ENCODE measurements at places on chromosomes 5 and 9.

DNA sequence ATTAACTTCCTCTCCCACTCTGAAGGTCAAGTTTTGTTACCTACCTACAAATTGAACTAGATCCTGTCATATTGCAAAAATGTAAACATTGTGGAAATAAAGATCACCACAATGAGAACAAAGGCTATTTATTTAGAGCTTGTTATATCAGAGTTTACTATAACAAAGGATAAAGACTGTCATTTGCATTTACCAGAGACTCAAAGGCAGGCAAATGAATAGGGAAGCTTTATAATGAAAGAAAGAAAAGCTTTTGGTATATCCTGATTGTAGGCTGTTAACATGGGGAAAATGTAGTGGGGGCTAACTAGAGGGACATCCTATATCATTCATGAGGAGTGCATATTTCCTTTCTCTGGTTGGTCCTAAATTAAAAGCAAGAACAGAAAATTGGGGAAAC, 403.5 kb upstream of the TYRP1 start:
- no peak for DNase-seq

DNA sequence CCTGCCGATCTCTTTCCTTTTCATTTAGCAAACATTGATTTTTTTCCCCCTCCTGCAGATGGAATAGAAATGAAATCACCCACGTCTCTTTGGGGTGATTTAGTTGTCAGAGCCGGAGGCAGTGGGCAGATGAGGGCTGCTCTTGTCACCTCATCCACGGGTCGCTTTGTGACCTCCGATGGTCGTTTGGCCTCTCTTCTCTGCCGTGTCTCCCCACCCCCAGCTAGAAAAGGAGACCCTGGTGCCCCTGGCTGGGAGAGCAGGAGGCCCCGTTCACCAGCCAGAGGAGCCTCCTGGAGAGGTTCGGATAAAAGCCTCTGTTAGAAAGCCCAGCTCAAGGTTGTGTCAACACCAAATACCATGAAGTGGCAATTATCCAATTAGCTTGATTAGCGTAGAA, 21.6 kb upstream of the RXRA start:
- DNase-seq: no peak

GRCh38 chr9:128124873-128125579, 2.5 kb downstream of the PTGES2 start:
- no peak for DNase-seq

DNA sequence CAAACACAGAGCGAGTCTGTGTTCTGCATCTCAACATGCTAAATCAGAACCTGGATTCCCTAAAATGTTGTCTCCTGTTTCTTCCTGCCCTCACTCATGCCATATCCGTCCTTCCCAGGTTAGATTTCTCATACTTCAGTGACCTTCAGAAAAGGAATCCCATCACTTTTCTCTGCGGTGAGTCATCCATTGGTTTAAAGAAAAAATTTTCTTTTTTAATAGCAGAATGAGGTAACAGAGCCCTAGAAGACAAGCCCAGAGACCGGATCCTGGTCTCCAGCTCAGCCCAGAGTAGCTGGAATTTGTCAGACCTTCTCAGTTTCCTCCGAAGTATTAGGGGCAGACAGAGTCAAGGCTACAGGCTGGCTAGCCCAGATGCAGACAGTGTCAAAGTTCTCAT, 143.2 kb upstream of the DMRT1 start:
- no peak for DNase-seq

GRCh38 chr5:163162645-163163044, 274.8 kb upstream of the CCNG1 start:
- DNase-seq: no peak

DNA sequence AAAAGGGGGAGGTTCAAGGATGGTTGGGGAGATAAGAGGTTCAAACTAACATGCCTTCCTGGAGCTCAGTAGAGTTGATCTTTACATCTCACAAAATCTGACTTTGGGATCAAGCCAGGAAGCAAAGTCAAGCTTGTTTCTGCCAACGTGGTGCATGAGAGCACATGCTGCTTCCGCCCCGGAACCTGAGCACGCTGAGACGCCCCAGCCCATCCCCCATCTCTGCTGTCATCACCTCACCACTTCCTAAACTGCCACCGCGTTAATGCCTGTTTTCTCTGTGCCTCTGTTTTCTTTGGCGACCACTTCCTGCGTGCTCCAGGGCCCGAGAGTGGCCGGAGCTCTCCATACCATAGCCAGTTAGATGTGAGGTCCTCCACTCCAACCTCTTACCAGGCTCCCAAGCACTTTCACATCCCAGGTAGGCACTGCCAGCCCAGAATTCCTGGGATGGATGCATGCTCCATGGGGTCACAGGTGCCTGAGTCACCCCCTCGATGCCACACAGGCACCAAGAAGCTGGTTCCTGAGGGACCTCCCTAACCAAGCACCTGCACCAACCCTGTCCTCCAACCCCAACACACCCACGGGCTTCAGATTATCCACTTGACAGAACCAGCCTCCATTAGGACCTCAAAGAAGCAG, 31.2 kb upstream of the AFAP1L1 start:
- DNase-seq: no peak

DNA sequence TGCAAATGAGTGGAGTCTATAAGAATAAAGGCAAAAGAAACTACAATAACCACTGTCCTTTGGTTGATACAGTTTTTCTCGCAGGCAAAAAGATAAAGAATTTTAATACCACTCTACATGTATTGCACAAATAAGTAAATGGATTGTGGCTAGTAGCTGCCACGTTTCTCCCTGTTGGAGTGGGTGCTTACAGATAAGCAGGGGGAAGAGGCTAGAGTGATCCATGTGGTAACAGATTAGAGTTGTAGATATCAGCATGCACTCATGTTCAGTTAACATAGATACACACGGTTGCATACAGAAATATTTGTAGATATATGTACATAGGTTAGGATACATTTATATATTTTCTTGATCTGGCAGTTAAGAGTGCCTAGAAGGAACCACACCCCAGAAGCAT, 179.5 kb downstream of the ARHGEF28 start:
- no peak for DNase-seq

DNA sequence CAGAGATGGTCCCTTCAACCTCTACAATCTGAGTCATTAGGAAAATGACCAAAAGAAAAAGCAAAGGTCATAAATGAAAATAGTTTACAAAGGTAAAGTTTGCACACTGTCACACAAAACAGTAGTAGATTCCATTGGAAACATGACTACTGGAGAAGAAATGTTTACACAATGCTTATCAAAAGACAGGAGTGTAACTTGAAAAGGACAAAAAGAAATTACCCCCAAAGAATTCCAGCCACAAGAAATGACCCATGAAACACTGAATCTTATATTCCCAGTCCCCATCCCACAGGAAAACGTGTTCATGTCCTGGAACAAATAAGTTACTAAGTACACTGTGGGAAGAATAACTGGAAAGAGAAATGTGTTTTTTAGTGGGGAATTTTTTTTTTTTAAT, 385.1 kb downstream of the SEMA5A start:
- no peak for DNase-seq

DNA sequence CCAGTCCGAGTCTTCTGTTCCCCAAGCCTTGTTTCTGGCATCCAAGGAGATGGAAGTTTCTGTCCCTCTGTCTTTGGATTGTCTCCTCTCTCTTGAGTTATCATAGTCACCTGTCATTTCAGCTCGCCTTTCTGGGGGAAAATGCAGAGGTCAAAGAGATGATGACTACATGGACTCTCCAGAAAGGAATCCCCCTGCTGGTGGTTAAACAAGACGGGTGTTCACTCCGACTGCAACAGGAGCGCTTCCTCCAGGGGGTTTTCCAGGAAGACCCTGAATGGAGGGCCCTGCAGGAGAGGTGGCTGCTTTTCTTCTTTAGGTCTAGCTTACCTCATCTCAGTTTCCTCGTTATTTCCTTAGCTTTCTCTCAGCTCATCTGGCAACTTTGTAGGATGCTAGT, 25.1 kb downstream of the ERAP2 start:
- no peak for DNase-seq

DNA sequence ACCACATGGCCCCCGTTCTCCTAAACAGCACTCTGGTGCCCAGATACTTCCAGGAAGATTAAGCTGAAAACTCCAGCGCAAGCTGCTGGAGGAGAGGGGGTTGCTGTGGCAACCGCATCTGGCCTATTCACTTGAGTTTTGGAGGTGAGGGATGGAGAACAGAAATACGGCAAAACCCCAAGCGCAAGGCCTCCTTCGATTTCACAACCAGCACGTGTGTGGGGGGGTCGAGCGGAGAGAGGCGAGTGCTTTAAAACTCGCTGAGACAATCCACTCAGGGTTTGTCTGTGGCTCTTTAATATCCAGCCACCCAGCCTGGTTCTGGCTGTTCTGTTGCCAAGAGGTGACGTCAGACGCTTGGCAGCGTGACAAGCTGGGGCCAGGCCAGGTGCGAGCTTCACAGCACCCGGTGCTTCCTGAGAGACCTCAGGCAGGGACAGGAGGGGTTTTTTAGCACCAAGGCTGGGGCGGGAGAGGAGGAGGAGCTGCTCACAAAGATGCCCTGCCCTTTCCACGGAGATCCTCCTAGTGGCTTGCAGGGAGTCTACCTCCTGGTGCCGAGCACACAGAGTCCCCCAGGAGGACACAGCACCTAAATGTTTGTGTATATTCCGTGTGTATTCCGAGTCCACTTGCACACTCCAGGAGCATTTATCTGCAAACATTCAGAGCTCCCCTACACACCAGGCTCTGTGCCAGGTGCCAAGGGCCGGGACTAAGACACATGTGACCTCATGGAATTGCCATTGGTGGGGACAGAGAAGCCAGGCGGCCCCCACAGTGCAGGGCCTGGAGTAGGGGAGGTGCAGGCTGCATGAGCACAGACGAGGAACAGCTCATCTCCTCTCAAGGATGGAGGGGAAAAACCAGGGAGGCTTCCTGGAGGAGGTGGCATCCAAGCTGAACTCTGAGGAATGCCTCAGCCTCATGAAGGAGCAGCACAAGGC, 194.6 kb downstream of the OLFM1 start:
- DNase-seq: no peak

GRCh38 chr5:88666761-88667495, 216.1 kb downstream of the MEF2C start:
- DNase-seq: no peak

DNA sequence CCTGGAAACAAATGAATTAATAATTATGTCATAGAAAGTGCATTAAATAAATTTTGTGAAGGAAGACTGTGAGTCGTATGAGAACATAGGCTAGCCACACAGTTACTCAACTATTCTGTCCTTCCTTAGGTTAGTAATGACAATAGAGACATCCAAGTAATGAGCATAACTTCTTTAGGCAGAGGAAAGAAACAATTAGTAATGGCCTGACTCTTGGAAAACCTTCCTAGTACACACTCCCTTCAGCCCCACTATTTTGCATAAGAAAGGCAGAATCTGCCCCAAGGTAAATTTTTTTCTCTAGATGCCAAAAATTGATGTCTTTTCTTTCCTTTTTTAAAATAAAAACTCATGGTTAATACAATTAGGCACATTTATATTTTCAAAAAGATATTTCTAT, 1619.0 kb upstream of the WWC1 start:
- no peak for DNase-seq

- DNase-seq: no peak
Observed at GRCh38 chr5:175861337-175862130, 9.8 kb upstream of the CPLX2 start.

- no peak for DNase-seq
Observed at GRCh38 chr9:69496846-69497450, 171.9 kb downstream of the ENTREP1 start.

DNA sequence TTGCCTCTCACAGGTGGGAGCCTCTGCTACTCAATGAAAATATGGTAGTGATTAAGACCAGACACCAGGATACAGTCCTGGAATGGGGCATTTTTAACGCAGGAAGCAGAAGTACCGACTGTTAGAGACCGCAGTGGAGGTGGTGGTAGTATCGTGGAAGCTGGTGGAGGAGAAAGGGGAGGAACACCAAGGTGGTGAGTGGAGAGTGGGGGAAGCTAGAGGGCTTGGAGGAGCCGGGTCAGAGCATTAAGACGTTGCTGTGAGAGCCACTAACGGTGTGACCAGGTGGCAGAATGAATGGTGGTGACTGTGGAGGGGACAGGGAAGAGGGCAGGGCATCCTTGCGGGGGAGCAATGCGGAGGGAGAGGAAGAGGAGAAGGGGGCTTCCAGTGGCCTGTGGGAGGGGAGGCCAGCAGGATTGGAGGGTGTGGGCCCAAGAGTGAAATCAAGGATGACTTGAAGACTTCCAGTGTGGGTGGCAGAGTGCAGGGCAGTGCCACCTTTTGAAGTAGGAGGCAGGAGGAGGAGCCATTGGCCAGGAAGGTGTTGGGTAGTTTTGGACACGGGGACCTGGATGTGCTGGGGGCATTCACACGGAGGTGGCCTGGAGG, 1.6 kb upstream of the UBAC1 start:
- no peak for DNase-seq

- DNase-seq: no peak
Observed at GRCh38 chr5:54990841-54991258, 5.5 kb upstream of the ESM1 start.

- DNase-seq: no peak
Observed at GRCh38 chr9:87603854-87604490, 106.3 kb downstream of the DAPK1 start.

GRCh38 chr9:113566016-113566711, 102.6 kb downstream of the RGS3 start:
- DNase-seq: no peak

DNA sequence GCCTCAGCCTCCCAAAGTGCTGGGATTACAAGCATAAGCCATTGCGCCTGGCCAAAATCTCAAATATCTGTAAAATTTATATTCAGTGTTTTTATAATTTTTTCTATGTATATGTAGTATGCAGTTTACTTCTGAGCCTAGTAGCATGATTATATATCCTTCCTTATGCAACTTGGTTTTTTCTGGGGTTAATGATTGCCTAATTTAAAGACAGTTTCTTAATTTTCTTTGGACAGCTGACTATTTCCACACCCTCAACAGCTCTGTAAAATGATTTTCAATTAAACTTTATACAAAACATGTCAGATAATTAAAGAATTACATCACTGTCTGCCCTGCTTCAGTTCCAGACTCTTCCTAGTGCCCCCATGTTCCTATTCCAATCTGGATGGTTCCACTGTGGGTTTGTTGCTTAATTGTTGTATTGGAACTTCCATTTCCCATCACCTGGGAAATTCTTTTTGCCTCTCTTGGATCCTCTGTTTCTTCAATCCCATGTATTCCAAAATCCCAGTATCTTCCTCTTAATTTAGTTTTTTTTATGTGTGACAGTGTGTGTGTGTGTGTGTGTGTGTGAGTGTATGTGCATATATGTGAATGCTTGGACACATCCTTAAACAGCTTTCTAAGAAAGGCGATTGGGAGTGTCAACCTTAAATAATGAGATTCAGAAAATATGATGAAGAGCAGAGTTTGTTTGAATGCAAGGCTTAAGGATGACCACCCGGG, 53.2 kb downstream of the C5orf22 start:
- no peak for DNase-seq

DNA sequence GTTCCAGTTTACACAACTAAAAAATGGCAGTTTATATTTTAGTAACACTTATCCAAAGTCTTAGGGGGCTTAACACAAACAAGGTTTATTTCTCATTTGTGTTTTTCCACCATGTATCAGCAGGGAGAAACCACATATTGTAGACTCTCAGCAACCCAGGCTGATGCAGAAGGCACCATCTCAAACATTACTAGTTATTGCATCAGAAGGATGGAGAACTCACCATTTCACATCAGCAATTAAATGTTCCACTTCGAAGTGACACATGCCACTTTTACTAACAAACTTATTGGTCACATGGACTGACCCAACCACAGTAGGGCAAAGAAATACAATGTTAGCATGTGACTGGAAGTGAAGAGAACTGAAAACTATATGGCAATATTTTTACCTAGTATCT, 22.5 kb upstream of the SMC2 start:
- DNase-seq: no peak

GRCh38 chr9:127541865-127542264, 70.2 kb upstream of the STXBP1 start:
- no peak for DNase-seq

GRCh38 chr9:114387680-114388356, at the start of gene AKNA:
Gene AKNA, minus strand, starts transcription at chr9:114387982. Its CDS starts 6,649 bp downstream, at chr9:114381333.
- peak; percentile 61 for DNase-seq
